ENCODE measurements at places on chromosomes 2 and 18.

GRCh38 chr2:40440835-40441234 is 11.1 kb downstream of the SLC8A1 start:
- DNase-seq: no peak

GRCh38 chr2:79437433-79438267 is 75.2 kb upstream of the CTNNA2 start:
- no peak for DNase-seq

DNA sequence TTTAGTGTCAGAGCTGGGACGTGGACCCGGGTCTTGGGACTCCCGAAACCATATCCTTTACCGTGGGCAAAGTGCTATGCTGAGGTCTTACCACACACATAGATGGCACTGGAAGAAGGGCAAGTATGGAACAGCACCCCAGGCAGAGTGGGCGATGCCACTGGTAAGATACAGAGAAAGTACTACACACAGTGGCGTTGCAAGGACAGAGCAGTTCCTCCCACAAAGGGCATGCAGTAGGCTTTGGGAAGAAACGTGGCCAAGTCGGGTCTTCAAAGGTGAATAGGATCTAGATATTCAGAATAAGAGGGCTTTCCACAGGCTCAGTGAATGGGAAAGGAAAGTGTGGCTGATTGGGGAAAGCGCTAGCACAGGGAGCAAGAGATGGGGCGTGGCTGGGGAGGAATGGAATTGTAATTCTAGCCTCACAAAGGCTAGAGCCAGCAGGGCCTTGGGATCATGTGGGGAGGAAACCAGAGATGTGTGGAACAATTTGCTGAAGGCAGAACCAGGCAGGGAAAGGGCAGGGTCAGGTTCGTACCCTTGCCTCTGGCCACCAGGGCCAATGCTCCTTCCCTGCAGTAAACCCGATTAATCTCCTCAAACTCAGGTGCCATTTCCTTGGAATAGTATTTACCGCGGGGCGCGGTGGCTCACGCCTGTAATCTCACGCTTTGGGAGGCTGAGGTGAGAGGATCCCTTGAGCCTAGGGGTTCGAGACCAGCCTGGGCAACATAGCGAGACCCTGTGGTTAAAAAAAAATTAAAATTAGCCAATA is 36.0 kb downstream of the PCBP1 start:
- no peak for DNase-seq

- DNase-seq: no peak
Observed at GRCh38 chr2:183812091-183812490, 687.8 kb downstream of the NUP35 start.

GRCh38 chr2:236705295-236706105 is 135.9 kb downstream of the ACKR3 start:
- no peak for DNase-seq

DNA sequence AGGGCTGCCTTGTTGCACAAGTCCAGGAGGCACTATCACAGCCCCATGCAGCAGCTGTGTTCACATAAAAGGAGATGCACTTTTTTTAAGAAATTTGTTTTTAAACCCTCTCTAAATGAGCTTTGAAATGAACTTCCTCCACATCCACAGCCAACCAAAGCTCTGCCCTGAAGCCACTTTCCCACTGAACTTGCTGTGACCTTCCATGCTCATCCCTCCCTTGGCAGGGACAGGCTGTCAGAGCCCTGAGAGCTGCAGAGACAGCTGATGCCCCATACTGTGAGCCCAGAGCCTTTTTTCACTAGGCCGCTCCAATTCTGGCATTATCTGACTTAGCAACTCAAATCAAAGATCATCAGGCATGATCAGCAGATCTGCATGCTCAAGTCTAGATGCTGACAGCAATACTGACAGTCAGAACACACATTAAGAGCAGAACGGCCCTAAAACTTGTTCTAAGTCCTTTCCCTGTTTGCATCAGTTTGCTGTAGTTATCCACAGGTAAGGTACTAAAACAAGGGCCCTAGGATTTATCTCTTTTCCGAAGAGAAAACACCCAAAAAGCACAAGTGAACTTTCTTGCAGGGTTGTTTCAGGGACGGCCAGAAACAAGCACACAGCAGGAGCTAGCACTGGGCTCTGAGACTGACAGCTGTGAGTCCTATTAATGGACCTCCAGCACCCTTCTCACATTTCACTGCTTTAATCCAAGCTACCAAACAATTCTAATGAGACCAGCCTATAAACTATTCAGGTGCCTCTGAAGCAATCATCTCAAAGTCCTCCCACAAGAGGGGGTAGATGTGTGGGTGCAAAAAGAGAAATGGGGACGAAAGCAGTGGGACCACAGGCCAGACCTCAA is 34.9 kb downstream of the RNU4ATAC start:
- DNase-seq: no peak

DNA sequence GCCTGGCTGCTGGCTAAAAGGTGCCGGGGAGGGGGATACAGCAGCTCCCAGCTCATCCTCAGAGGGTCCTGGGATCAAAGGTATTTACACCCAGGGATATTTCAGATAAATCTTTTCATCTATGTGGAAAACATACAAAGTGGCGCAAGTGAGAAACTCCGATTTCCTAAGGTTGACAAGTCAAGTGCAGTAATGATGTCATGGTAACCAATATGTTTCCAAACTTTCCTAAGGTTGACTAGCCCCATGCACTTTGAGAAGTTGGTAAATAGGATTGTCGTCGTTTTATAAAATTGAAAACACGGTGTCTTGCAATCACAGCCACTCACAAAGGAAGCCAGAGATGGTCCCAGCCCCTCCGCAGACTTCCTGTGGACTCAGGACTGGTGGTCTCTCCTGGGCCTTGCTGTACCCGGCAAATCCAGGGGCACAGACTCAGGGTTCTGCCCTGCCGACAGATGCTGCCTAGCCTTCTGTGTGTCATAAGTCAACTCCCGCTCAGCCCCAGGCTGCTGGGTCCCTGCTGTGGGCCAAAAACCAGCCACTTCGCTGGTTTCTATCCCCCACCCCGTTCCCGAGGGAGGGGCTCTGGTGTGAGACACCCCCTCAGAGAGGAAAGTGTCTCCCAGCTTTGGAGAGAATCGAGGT is 111.2 kb upstream of the PPP1CB start:
- no peak for DNase-seq

DNA sequence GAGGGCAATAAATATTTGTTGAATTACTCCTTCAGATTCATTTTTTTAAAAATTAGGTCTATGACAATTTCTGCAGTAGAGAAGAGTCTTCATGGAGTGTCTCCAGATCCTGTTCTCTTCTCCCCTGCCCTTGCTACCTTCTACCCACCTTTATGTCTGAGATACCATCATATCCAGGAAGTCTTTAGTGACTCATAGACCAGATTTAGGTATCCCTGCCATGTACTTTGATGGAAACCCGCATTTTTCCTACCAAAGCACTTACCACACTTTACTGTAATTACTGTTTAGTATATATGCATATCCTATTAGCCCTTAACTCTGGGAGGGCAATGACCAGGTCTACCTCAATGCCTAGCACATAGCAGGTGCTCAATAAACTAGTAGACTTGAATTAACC is 11.6 kb downstream of the ZNF397 start:
- DNase-seq: no peak

- no peak for DNase-seq
Observed at GRCh38 chr2:223541546-223541945, 60.6 kb downstream of the SCG2 start.

GRCh38 chr2:136381722-136382633 is 264.0 kb upstream of the CXCR4 start:
- DNase-seq: no peak

DNA sequence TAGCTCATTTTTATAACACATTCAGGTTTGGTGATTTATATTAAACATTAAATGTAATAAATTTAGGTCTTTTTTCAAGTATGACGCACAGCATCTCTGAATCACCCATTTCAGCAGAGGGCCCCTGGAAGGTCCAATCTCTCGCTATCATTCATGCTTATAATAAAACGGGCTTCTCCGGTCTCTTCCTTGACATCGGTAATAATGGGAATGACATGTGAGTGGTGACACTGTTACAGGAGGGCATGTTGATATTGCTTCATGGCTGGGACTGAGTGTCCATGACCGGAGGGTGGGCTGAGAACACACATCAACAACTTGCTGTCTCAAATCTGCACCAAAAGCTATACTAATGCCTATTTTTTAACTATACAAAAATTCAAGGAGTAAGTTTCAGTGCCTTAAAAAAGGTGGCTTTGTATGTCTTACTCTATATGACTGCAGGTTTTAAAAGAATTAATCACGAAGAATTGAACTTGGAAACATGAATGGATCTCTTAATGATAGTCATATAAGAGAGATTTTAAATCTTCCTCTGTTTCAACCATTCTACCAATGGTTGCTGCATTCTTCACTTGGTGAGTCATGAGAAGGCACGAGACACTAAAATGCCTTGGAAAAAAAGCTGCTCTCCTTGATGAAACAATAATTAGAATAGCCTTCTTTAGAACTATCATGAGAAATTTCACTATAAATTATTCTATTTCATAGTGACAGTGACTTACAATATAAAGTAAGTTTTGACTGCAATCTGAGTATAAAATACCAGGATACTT is 101.9 kb upstream of the NRP2 start:
- DNase-seq: no peak

DNA sequence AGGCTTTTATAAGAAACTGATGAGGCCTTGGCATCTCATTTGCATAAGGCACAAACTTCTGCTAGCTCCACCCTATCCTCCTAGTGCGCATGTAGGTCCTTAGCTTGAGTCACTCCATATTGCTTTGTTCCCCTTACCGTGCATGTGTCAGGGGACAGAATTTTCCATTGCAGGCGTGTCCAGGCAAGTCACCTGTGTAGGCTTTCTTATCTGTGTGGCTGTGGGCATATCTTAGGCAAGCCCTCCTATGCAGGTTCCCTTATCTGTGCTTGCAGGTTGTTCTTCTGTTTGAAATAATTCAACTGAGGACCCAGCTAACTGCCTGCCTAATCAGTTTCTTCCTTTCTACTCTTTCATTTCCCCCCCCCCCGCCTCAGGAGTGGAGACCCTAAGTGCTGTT is 63.3 kb upstream of the CDCA7 start:
- no peak for DNase-seq

DNA sequence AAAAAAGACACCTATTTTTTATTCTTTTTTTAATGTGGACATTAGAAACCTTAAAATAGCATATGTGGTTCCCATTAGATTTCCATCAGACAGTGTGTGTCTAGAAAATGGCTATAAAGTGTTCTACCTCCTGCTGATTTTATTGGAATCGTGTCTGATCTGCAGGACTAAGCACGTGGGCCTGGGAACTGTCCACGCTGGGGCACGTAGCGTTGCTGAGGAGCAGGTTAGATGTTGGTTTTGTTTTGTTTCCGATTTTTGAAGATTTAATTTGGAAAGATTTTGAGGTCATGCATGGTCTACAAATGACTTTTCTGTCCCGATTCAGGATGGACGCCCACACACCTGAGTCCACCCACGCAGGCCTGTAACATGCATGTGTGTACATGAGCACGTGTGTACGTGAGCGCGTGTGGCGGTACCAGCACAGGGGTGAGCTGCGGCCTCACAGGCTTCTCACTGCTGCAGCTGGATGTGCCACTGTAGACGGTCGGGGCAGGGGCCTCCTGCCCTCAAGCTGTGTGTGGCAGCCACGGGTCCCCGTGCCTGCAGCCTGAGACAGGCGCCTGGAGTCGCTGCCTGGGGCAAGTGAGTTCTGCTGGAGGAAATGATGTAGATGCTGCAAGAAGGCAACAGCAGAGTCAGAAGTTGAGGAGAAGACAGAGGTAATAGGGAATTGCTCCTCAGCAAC is 99.7 kb upstream of the CTDP1 start:
- DNase-seq: no peak

GRCh38 chr18:77733292-77733903 is 483.8 kb downstream of the GALR1 start:
- no peak for DNase-seq

- DNase-seq: no peak
Observed at GRCh38 chr2:84939426-84940087, 31.4 kb upstream of the KCMF1 start.

- DNase-seq: no peak
Observed at GRCh38 chr18:58150772-58151171, 106.7 kb downstream of the NEDD4L start.

DNA sequence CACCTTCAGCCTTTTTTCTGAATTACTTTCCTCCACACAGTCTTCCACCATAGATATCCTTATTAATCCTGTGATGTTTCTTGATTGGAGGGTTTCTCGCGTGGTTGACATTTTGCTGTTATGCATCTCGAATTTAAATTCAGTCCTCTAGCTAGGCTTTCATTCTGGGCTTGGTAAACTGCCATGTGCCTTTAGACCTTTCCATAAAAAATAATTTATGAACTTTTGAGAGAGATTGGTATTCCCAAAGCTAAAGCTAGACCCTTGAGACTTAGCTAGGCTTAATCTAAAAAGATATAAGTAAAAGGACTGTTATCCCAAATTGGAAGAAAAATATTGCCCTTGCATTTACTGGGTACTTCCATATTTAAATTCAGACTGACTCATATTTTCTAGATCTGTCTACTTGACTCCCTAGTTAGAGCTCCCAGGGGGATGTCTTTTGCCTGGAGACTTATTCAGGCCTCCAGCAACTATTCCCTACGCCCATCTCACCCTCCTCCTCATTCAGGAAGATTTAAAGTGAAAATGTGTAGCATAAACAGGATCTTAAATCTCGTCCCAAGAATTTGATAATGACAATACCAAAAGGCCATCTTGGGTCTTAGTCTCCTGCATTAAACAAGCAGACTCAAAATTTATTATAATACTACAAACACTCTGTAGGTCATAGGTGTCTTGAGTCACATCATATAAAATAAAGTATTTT is 60.3 kb downstream of the KIAA2012 start:
- no peak for DNase-seq

DNA sequence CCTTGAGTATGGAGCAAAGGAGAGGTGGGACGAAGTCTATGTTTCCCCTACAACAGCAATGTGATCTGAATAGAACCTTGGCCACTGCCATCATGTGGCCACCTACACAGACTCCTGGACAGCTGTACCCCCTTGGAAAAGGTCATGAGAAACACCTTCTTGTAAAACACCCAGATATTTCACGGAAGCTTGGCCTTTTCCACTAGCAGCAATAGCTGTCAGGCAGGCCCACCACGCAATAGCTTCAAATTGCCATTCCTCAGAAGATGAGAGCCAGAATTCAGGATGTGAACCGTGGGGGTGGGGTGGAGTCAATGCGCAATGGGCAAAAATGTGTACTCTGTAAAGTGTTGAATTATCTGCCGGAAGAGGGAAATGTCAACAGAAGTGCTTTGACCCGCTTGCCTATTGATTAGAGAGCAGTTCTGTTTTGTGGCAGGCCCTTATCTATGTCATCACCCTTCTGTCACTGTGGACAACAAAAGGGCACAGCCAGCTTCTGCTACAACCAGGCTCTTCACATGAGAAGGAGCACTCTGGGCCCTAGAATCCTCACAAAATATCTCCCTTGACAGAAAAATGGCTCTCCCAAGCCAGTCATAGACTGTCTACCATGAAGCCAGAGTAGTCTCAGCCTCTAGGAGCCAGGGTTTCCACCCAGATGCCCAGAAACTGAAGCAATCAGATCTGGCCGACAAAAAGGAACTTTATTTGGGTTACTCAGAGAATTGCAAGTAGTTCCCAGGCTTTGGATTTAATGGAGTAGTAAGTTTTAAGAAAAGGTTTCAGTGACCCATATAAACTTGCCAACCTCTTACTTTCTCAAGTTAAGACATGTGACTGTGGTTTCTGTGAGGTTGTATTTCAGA is 9.5 kb downstream of the INPP1 start:
- no peak for DNase-seq
